ENCODE measurements at places on chromosomes 5 and 9.

GRCh38 chr9:108300306-108301287 is 555.2 kb downstream of the ACTL7B start:
- DNase-seq: no peak

GRCh38 chr9:84756731-84757130 is 87.2 kb downstream of the NTRK2 start:
- no peak for DNase-seq

DNA sequence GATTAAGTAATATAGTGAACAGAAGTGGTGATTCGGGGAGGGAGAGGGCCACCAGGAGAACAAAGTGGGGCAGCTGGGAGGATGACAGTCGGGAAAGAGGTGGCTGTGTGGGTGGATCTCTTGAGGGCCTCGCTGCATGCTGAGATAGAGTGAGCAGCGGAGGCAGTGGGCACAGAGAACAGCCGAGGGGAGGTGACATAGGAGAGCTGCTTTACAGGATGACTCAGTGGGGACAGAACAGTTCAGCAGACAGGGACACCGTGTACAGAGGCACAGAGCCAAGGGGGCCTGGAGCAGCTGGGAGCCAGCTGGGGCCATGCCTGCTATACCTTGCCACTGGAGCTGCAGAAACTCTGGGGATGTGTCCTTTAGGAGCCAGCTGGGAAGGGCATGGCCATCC is 273.9 kb downstream of the GADD45G start:
- DNase-seq: no peak

DNA sequence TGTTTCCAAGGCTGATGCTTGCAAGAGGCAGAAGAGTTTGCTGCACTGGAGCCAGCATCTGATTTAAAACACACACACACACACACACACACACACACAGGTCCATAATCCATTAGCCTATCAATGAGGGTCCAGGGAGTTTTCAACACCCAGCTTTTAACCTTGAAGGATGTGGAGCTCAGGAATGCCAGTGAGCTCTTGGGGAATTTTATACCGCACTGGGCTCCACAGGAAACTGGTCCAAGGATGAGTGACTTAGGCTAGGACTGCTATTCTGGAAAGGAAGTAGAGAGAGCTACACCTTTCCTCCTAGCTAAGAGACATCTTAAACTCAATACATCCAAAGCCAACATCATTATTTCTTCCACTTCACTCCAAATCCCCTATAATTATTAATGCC is 942 bp upstream of the NRG2 start:
- DNase-seq: no peak

DNA sequence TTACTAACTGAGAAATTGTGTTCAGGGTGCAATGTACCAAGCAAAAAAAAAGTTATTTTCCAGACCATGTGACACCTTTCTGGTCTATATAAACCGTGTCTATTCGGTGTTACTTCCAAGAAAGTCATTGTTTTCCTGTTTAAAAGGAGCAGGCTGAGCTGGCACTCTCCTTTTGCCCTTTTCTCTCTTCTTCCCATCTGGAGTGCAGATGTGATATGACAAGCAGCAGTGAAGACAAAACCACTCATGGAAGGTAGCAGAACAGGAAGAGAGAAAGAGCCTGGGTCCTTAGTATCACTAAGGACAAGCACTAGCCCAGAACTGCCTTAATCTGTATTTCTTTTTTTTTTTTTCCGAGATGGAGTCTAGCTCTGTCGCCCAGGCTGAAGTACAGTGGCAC is 25.6 kb downstream of the LYRM7 start:
- DNase-seq: no peak

DNA sequence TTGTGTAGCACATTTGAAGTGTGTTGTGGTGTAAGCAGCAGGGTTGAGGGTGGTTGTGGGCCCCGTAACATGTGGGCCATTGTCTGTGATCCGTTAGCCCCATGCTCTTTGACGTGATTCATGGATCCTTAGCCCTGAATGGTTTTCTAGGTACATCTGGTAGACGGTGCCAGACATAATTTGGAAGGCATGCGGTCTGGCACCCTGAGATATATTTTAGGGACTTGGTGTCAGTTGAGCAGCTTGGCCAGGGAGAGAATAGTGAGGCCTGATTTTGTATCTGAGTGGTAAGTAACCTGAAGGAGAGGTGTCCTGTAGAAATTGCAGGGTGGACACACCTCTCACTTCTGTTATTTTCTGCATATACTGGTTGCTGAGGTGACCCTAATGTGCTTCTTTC is 10.9 kb downstream of the SH3GL2 start:
- DNase-seq: no peak

DNA sequence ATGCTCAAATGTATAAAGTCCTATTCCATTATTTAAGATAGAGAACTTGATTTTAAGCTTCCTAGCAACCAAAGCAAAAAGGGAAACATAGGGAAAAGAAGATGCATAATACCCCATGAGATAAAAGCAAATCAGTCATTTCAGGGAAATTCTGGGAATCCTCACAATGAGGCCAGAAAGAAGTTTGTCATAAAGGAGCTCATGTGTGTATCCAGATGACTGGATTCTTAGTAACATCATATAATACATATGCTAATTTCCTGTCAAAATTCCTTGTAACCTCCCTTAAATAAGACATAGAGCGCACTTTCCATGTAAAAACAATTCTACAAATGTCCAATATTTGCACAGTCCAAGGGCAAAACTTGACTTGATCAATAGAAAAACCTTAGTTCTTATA is 411.0 kb upstream of the WWC1 start:
- DNase-seq: no peak

Data from GM20000 (cell line).